Right cardiac atrium (tissue), 5 donors: ENCODE measurements at places on chromosomes 2 and 18. TPM values are rescaled to one million over a fixed set of nuclear protein-coding genes. Genes with fewer than 3 reads are reported as not detected.

GRCh38 chr2:71546777-71547281 lies 93.5 kb downstream of the DYSF start:
- DNase-seq, result no peak

DNA sequence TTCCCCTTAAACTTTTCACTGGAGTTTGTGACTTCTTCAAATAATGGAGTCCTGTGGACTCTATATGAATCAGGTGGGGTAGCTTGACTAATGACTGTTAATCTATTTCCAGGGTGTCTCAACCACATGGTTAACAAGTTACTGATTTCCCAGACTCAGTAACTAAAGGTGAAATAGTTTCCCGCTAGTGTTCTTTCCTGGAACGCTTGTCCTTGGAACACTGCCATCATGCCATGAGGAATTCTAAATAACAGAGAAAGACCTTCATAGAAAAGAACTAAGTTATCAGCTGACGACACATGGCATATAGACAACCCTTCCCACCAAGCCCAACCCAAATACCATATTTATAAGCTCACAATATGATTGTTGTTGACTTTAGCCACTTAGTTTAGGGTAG lies 1027.9 kb upstream of the FAM98A start:
- DNase-seq, result no peak

DNA sequence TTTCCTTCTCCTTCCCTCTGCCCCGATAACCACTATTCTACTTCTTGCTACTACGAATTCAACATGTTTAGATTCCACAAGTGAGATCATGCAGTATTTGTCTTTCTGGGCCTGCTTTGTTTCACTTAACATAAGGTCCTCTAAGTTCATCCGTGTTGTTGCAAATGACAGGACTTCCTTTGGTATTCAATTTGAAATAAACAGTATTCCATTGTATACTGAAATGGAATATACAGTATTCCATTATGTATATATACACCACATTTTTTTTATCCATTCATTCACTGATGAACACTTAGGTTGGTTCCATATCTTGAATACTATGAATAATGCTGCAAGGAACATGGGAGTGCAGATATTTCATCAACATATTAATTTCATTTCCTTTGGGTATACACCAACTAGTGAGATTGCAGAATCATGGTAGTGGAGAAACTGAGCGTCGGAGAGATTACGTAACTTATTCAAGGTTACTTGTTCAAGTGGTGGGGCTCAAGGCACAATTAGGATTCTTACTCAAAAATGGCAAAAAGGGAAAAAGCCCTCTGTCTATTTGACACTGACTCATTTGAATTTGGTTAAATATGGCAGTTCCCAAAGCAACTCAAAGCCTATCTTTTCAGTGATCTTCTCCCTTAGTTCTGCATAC lies 85.1 kb downstream of the CHN1 start:
- DNase-seq, result no peak

DNA sequence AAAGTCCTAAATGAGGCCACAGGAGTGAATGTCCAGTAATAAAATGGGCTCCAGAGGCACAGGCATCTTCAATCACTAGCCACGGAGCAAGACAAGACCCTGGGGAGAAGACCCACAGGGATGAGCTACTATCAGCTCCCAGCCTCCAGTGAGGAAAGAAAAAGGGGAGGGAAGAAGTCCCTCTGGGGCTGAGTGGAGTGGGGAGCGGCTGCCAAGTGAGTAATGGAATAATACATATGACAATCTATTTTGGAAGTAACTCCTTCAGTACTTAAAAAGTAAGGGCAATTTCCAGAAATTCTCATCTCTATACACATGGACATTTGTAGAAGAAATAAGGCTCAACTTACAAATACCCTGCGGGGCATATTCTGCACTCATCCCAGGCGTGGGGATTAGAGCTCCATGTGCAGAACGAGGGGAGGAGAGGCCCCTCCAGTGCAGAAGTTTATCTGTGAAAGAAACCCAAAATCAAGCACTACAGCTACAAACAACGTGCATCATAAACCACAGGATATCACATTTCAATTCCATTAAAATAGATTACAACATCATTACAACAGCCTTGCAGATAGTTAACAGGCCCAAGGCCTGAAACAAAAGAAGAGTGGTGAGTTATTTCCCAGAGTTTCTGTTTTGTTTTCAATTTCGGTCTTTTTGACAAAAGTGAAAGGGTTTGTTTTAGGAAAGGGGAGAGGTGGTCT lies 84.9 kb downstream of the BCL11A start:
- no peak for DNase-seq

- DNase-seq, result no peak
These were observed 31.4 kb upstream of the KCMF1 start for GRCh38 chr2:84939426-84940087.

DNA sequence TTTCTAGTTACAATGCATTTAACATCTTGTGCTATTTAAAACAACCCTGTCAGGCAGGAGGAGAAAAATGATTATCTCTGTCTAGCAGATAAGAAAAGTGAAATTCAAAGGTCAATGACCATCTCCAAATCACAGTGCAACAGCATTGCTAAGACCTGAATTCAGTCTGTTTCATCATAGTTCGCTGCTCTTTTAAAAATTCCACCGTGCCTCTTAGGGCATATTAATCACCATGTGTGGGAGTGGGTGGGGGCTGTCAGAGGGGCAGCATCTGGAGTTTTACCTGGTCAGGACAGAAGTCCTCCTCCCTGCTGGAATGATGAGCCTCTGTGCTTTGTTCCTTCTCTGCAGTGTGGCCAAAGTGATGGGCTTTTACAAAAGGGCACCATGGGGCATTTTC lies 418.7 kb upstream of the RGPD4 start:
- no peak for DNase-seq

DNA sequence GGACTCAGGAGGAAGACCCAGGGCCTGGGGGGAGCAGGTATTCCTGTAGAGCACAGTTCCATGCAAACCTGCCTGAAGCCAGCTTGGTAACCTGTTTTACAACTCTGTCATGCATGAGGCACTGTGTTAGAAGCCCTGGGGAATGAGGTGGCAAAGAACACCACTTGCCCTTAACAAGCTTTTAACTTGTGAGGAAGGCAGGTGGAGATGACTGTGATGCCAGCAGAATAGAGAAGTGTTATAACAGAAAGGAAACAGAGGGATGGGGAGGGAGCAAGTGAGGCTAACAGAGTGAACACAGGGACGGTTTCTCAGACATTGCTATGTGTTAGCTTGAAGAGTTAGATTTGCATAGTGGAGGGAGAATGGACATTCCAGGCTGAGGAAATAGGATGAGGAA lies 11.5 kb upstream of the IL1A start:
- no peak for DNase-seq

The CXCR1 gene
- 0.82 TPM for total RNA-seq

The C2orf81 gene
- total RNA-seq, result 0.88 TPM

- DNase-seq, result no peak
These were observed 92.3 kb upstream of the TANK start for GRCh38 chr2:161067846-161068350.

The TMEFF2 gene
- 0.14 TPM for total RNA-seq

The TMEM182 gene
- total RNA-seq, result 206 TPM

GRCh38 chr2:64338910-64339500 lies 115.0 kb upstream of the LGALSL start:
- DNase-seq, result no peak

The NYAP2 gene
- not detected for total RNA-seq

GRCh38 chr2:189770590-189771322 lies 8.2 kb upstream of the OSGEPL1 start:
- no peak for DNase-seq

The CD207 gene
- total RNA-seq, result 0.23 TPM

- DNase-seq, result no peak
These were observed 7.1 kb downstream of the ECEL1 start for GRCh38 chr2:232480201-232481190.

GRCh38 chr18:38198526-38198925 lies 632.9 kb upstream of the CELF4 start:
- DNase-seq, result no peak

GRCh38 chr2:206981739-206982340 lies 42.5 kb downstream of the CPO start:
- peak; percentile 72 for DNase-seq

DNA sequence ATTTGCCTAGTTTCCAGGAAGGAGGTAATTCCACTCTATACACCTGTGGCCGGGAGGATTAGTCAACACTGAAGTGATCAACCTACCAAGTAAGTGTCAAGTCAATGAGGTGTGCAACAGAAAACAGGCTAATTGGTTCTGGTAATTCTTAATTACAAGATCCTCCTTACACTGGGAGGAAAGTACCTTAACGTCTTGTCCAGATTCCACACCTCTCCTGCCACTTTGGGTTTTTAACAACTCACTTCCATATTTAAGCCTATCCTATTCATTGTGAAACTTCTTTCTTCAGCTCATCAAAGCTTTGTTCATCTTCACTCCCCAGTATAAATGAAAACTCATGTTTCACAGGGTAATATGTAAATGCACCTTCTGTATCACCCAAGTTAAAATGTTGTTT lies 22.0 kb upstream of the MAP4K4 start:
- DNase-seq, result no peak

DNA sequence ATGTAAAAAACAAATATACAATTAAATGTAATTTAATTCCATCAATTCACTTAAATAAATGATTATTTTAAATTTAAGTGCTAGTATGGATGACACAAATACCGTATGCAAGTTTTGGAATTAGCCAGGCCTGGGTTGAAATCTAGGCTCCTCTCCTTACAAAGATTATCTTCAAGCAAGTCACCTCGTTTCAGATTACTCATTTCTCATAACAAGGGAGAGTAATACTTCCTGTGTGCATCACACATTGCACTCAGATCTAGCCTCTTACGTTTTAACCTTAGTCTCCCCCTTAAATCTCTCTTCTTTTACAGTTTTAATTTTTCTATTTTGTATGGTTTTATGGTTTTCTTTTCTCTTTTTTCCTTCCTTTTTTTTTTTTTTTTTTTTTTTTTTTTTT lies 1475.9 kb upstream of the NXPH2 start:
- DNase-seq, result no peak

The CTNNA2 gene
- total RNA-seq, result 0.09 TPM

GRCh38 chr2:173750353-173750801 lies 214.8 kb downstream of the SP3 start:
- DNase-seq, result no peak
